ENCODE measurements at places on chromosomes 2 and 18. TPM values are rescaled to one million over a fixed set of nuclear protein-coding genes. Genes with fewer than 3 reads are reported as not detected.

CCDC102B gene
- total RNA-seq = 21.9 TPM

BCL2 gene
- 39.1 TPM for total RNA-seq

TLX2 gene
- total RNA-seq = not detected

IL1RL2 gene
- not detected for total RNA-seq

KCNF1 gene
- total RNA-seq = 1.6 TPM

KHK gene
- total RNA-seq = 2.1 TPM

GKN1 gene
- not detected for total RNA-seq

ANKRD44 gene
- total RNA-seq = 26.6 TPM

CFC1 gene
- not detected for total RNA-seq

HOXD12 gene
- not detected for total RNA-seq

L3MBTL4 gene
- 5.2 TPM for total RNA-seq

REG1A gene
- not detected for total RNA-seq

ABCB11 gene
- not detected for total RNA-seq

TIGD1 gene
- total RNA-seq = 3.7 TPM

ABCG8 gene
- under 0.01 TPM for total RNA-seq

HOXD4 gene
- 1.0 TPM for total RNA-seq

CNTNAP5 gene
- total RNA-seq = not detected

IL1R1 gene
- total RNA-seq = 6.3 TPM

NT5DC4 gene
- not detected for total RNA-seq

ZNF24 gene
- 27.1 TPM for total RNA-seq

CD226 gene
- total RNA-seq = 1.0 TPM

CAPN14 gene
- not detected for total RNA-seq

TUBA3E gene
- not detected for total RNA-seq

C1QL2 gene
- total RNA-seq = not detected

ANO7 gene
- not detected for total RNA-seq

CCDC178 gene
- not detected for total RNA-seq

IRS1 gene
- total RNA-seq = 13.0 TPM

EDAR gene
- total RNA-seq = not detected

VSNL1 gene
- total RNA-seq = 2.1 TPM

BOLL gene
- total RNA-seq = 2.6 TPM

IL36A gene
- not detected for total RNA-seq

RAX gene
- not detected for total RNA-seq

KRTCAP3 gene
- total RNA-seq = not detected

AP1S3 gene
- 1.0 TPM for total RNA-seq

ADD2 gene
- total RNA-seq = 2.6 TPM

SP140 gene
- total RNA-seq = 0.52 TPM

CROCC2 gene
- under 0.01 TPM for total RNA-seq
